Cerebellar nuclear complex (tissue), 1 donor: ENCODE measurements at places on chromosomes 11 and 22.

DNA sequence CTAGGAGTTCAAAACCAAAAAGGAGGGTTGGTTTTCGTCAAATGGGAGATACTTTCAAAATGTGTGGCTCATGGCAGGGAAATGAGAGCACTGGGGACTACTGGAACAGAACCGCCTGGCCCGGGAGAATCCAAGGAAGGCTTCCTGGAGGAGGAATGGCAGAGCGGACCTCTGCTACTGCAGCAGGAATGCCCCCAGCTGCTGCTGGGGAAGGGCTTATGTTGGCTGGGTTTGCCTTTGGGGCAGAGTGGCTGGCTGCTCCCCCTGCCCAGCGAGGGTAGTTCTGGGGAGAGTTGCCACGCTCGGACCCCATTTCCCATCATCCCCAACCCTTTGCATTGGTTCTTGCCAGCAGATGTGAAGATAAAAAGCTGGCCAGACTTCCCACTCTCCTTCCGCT, 10.6 kb upstream of the APOBEC3A start:
- DNase-seq: no peak

DNA sequence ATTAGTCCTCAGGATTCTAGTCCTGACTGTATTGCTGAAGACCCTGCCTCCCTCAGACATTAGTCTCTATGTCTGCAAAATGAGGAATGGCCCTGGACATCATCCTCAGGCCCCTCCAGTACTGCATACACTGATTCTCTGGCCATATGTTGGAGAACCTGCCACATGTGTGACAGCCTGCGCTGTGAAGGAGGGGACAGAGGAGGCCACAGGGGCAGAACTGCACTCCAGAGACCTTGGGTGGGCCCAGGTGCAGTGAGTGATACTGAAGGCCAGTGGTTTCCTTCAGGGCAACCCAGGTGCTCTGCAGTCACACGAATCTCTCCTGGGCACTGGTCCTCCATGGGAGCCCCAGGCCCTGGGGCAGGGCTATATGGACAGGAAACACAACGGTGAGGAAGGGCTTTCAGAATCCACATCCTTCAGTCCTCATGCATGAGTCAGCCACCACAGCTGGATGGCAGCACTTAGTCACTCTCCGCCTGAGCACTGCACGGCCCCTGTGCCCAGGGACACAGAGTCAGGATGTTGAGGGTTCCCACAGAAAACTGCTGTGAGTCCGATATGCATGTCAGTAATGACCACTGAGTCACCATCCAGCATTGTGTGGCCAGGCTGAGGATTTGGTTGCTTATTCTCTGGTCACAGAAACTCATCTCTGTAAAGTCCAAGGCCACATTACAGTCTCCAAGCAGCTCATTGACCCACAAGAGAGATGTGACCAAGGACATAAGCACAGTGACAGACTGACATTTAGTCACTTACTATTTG, 39.7 kb downstream of the ME3 start:
- DNase-seq: no peak

- DNase-seq: no peak
Observed at GRCh38 chr22:29480512-29481264, 670 bp downstream of the NEFH start.

GRCh38 chr22:47796128-47796908, 1033.9 kb downstream of the TBC1D22A start:
- DNase-seq: no peak

- no peak for DNase-seq
Observed at GRCh38 chr11:15726893-15727519, 612.3 kb downstream of the INSC start.

DNA sequence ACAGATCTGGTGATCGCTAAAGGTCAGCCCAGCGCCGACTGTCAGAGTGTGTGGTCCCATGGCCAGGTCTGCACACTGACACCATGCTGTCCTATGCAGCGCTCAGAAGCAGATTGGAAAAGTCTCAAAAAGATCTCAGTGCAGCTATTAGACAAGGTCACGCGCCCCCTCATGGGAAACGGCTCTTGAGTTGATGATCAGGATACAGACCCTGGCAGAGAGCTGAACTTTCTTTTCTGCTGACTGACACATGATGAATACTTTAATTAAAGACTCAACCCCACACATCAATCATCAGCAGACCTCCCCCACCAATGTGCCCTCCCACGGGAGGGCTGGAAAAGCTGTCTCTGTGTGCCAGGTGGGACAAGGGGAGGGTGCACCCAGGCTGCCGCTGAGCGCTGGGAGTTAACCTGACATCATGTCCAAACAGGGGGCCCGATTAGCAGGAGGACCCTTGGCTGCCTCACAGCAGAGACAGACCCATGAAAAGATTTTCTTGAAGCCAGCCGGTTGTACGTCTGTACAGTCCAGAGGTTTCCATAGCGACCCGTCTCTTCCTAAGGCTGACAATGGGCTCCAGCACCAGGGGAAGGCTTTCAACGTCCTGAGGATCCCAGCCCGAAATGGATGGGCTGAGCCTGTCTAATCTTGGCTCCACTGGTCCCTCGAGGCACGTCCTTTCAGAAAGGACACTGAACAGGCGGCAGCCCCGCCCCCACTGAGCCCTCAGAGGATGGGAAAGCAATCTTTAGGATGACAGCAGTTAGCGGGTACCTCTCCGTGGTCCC, 26.9 kb downstream of the RASD2 start:
- no peak for DNase-seq

GRCh38 chr22:37088750-37089408, 20.6 kb downstream of the TMPRSS6 start:
- no peak for DNase-seq

- DNase-seq: no peak
Observed at GRCh38 chr11:31827455-31828206, 16.5 kb upstream of the PAX6 start.

GRCh38 chr11:69310934-69311766, 17.2 kb downstream of the MYEOV start:
- no peak for DNase-seq

- DNase-seq: no peak
Observed at GRCh38 chr11:117972044-117972443, 14.2 kb upstream of the IL10RA start.

DNA sequence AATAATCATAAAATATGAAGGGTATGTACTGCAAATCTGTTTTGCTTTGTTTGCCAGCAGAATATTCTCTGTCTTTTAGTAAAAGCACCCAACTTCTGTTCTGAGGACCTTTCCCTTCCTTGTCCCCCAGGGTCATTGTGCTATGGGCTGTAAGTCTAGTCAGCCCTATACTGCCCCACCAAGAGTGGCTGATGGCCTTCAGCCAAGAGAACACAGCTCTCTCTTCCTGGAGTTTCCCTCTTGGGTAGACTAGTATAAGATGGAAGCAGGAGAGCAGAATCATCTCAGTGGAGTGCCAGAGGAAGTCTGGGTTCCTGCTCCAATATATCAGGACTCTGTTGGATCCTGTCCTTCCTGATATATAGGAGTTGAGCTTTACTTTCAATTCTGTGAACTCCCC, 29.0 kb downstream of the MMP13 start:
- DNase-seq: no peak

DNA sequence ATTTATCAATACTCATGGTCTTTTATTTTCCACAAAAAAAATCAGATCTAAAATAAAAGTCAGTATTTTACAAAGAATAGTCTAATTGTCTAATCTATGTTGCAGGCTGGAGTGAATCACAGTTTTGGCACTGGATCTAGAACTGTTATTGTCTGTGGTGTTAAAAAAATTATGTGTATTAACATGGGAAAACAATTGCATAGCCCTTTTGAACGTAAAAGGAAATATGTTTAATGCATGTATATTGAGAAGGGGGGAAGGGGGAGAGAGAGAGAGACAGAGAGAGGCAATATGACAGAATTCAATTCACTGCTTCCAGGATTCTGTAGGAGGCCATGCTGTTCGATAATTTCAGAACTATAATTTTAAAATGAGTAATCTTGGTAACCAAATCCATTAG, 324.9 kb upstream of the CCDC90B start:
- no peak for DNase-seq

DNA sequence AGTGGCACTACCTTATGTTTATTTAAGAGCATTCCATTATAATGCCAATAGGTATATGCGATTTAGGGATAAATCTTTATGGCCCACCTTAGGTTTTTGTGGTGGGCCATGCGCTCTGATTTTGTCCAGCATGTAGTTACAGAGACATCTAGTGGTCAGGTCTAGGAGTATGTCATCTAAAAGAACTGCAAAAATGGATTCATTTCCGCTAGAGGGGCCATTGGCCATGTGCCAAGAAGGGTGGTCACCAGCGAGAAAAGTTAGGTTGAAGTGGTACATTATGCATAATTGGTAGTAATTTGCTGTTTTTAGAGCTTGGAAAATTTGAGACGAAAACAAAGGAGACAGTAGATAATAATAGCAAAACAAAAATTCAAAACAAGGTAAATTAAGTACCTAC, 27.7 kb downstream of the LRRC4C start:
- no peak for DNase-seq
